ENCODE measurements at places on chromosomes 12 and 14. TPM values are rescaled to one million over a fixed set of nuclear protein-coding genes. Genes with fewer than 3 reads are reported as not detected.

DNA sequence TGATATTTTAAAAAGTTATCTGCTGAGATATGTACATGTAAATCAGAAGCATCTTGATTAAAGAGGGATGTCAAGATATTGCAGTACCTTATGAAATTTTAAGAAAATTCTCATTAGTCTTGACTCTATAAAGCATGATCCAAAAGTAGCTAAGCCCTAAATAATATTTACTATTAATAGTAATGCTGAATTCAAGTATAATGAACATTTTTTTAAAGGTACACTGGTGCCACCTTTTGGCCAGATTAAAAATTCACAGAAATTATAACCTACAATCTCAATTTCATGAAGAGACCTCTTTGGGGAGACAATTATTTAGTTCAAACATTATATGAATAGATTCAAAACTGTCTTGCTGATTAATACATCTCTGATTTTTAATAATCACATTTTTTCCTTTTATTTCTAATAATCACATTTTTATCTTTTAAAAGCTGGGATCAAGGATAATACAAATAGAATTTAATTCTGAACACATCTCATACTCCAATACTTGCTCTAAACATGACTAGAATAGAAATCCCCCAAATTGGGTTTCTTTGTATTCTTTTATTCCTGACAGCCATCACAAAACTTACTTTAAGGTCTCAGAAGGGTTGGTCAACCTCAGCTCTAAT, 13.4 kb downstream of the AKAP5 start:
- DNase-seq, result no peak

DNA sequence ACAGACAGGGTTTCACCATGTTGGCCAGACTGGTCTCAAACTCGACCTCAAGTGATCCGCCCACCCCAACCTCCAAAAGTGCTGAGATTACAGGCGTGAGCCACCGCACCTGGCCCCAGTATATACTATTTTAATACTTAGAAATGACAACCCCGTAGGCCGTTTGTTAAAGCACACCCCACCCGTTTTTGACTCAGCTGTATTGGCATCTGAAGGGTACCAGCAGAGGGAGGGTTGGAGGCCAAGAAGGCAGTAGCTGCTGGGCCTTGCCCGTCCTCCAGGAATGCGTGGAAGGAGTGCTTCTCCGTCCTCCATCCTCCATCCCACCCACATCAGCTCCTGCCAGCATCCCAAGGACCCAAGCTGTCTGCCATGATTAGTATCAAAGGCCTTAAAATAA, 6.3 kb upstream of the NIN start:
- no peak for DNase-seq

- no peak for DNase-seq
Observed at GRCh38 chr12:29781705-29782266, 2.0 kb downstream of the TMTC1 start.

DNA sequence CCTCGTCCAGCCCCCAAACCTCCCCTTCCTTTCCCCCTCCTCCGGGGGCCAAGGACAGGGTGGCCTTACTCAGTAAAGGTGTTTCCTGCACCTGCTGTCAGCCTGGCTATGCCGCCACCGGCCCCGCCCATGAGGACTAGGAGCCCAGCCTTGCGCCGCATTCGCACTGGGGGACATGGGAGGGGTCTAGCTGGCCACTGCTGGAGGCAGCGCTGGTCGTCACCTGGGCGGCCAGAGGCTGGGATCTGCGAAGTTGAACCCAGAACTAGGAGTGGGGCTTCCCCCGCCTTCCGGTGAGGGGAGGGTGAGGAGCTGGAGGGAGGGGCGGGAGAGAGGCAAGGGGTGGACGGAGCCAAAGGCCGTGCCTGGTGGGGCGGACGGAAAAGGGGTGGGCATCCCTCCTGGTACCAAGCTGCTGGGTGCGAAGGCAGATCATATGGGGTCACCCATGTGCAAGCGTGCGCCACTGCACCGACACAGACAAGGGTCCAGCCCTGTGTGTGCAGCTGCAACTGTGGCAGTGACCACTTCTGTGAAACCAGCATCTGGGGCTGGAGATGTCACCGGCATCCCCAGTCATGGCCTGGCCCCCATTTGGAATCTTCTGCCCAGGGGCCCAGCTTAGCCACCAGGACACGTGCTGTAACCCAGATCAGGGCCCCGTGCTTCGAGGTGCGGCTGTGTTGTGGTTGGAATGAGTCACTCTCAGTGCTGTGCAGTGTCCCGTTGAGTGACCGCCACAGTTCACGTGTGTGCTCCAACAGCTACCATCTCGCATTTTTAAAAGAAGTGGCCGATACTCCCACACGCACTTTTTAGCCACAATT, 8.5 kb downstream of the AMN start:
- peak; percentile 61 for DNase-seq

- DNase-seq, result no peak
Observed at GRCh38 chr12:27515671-27516070, 8.3 kb upstream of the PPFIBP1 start.

DNA sequence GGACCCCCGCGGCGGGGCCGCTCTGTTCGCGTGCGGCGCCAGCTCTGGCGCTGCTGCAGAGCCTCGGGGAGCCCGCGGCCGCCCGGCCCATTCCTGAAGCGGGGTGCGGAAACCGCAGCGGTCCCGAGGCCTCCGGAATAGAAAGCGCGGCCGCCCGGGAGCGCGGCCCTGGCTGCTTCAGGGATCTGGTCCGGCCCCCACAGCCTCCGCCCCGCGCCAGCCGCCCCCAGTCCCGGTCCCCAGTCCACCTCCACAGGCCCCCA, 204 bp downstream of the HSP90AA1 start:
- no peak for DNase-seq

DNA sequence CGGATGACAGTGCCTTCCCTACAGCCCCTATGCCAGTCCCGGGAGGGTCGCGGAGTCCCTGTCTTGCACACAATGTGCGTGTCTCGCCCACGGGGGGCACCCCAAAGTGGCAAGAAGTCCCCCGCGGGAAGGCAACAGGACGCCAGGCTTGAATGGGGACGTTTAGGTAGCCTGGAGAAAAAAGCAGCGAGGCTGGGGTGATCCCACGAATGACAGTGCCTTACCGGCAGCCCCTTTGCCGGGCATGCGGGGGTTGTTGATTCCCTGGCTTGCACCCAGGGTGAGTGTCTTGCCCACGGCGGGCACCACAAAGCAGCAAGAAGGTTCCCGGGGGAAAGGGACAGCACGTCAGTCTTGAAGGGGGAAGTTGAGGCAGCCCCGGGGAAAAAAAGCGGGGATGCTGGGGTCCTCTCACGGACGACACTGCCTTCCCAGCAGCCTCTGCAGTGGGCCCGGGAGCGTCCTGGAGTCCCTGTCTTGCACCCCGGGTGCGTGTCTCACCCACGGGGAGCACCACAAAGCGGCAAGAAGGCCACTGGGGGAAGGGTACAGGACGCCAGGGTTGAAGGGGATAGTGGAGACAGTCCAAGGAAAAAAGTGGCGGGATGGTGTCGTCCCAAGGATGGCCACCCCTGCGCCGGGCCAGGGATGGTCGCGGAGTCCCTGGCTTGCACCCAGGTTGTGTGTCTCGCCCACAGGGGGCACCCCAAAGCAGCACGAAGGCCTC, 156.8 kb upstream of the ALG10B start:
- DNase-seq, result no peak

GRCh38 chr12:52494100-52494499, 1.0 kb upstream of the KRT6A start:
- DNase-seq, result no peak

GRCh38 chr14:80109055-80109454, 102.2 kb downstream of the DIO2 start:
- no peak for DNase-seq

DNA sequence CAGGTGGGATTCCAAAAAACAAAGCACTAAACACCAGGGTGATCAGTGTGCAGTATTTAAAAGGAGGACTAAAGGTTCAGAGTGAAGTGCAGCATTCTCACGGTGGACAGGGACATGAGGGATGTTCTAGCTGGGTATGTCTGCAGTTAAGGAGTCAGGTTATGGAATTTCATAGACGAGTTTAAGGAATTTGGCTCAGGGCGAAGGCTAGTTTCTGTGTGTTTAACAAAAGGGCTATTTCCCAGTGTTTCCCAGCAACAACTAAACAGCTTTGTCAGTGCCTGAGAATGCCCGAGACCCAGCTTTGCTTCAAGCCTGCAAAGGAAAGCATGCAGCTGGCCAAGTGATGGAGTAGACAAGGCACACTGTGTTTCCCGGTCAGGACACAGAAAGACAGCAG, 7.0 kb downstream of the KRT1 start:
- DNase-seq, result no peak

DNA sequence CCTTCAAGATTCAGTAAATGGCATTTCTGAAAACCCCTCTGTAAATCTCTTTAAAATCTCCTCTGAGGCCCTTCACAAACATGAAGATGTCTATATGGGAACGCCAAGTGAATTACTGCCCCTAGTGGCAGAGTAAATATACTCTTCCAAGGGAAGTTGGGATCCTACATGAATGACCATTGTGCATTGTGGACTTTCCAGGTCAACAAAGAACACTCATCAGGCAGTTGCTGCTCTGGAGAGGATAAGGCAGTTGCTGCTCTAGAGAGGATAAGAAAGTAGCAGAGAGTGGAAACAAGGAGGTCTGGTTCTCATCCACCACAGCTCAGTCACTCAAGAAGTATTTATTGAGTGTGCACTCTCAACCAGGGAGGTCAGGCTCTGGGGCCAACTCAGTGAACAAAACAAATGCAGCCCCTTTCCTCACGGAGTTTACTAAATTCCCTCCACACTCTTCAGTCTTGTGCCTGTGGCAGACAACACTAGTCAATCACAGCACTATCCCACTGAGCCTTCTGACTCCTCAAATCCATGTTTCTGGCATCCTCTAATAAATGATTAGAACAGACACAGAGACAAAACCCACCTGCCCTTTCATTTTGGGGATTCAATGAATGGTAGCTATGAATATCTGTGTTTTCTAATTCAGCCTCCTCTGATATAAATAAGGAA, 52.9 kb downstream of the SVOP start:
- DNase-seq, result no peak

DNA sequence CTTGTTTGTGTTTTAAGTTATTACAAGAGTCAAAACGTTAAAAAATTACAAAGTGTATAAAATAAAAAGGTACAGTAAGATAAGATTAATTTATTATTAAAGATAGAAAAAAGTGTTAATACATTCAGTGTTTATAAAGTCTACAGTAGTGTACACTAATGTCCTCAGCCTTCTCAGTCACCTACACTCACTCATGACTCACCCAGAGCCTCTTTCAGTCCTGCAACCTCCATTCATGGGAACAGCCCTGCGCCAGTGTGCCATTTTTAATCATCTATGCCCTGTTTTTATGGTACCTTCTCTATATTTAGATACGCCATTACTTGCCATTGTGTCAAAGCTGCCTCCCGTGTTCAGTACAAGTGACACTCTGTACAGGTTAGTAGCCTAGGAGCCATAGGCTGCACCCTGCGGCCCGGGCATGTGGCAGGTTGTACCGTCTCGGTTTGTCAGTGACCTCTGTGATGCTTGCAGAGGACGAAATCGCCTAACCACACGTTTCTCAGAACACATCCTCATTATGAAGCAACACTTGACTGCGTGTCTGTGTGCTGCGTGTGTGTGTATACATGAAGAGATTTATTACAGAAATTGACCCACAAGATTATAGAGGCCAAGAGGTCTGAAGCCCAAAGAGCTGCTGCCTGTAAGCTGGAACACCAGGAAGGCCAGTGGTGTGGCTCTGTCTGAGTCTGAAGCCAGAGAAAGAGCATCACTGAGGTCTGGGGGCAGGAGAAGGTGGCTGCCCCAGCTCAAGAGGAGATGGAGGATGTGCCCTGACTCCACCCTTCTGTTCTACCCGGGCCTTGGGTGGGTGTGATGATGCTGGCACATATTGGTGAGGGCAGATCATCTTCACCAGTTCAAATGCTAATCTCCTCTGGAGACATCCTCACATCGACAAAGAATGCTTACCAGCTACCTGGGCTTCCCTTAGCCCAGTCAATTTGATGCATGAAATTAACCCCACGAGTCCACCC, 116.6 kb upstream of the C14orf180 start:
- no peak for DNase-seq

DNA sequence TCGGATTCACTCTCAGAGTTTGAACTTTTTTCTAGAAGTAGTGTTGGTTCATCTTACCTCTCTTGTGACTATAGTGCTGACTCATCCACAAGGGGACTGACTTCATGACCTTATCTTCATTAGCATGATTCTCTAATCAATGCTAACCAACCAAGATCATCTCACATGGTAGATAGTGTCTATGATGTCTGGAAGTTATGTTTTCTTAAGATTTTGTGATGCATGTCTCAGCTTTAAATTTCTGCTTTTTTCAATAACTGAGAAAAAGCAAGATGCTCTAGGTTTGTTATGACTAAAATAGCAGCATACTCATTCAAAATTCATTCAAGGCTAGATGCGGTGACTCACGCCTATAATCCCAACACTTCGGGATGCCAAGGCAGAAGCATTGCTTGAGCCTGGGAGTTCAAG, 12.3 kb upstream of the SLC35E3 start:
- DNase-seq, result no peak

GRCh38 chr12:57128519-57129247, 400 bp downstream of the LRP1 start:
- no peak for DNase-seq

GRCh38 chr12:5969974-5970690, 25.1 kb upstream of the ANO2 start:
- no peak for DNase-seq

DNA sequence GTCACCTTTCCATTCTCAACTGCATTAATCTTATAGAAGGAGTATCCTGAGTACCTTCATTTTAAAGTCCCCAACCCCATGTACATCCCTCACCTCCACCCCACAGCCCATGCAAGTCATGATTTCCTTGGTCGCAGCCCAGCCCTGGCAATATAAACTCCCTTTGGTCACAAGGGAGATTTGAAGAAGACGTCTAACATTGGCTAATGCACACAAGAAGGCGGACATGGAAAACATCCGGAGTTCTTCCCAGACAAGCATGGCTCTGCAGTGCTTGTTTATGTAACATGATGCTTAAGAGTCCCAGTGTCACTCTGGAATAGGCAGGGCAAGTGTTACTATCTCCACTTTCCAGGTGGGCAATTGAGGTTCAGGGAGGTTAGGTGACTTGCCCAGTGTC, 277.6 kb downstream of the DPF3 start:
- no peak for DNase-seq

DNA sequence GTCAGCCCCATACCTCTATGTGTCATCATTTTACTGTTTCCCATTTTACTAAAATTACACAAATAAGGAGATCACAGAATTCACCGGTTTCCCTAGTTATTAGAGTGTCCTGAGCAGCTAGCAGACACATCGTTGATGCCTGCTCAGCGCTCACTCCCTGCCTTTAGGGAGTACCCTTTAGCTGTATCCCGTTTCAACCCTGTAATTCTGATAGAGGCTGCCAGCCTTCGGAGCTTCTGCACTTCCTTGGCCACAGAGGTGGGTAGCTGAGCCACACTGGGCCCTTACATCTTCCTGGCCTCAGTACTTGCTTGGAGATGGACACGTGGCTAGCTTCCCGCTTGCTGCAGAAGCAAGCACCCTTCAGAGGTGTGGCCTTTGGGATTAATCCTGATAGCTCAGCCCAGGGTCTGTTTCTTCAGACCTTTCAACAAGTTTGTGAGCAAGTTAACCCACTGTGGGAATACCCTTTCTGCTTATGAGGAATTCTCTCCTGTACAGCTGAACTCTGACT, 14.3 kb upstream of the FBXW8 start:
- no peak for DNase-seq

GRCh38 chr14:100443603-100444002, 120.5 kb downstream of the SLC25A47 start:
- DNase-seq, result no peak

CREBL2 gene
- 36.9 TPM for total RNA-seq

CKAP4 gene
- 51.0 TPM for total RNA-seq

NAA25 gene
- 15.8 TPM for total RNA-seq

GALNT6 gene
- total RNA-seq, result 6.2 TPM

GPD1 gene
- 21.5 TPM for total RNA-seq

PPP2R3C gene
- total RNA-seq, result 27.3 TPM

SLC39A2 gene
- not detected for total RNA-seq

SAMD15 gene
- total RNA-seq, result 3.5 TPM

TBX3 gene
- 12.0 TPM for total RNA-seq

ANKRD33 gene
- total RNA-seq, result not detected

ITPK1 gene
- 187 TPM for total RNA-seq
